A549 (cell line): ENCODE measurements at places on chromosomes 1 and 21. TPM values are rescaled to one million over a fixed set of nuclear protein-coding genes. Genes with fewer than 3 reads are reported as not detected.

- no peak for DNase-seq
Observed at GRCh38 chr1:214402613-214403083, 121.7 kb downstream of the SMYD2 start.

The DYNLT4 gene
- polyA plus RNA-seq: 0.12 to 0.18 TPM in 2 of 3 replicates, not detected in the other

The BACE2 gene
- 15.2 to 17.1 TPM (median 16.2 TPM) in 3 replicates for polyA plus RNA-seq

DNA sequence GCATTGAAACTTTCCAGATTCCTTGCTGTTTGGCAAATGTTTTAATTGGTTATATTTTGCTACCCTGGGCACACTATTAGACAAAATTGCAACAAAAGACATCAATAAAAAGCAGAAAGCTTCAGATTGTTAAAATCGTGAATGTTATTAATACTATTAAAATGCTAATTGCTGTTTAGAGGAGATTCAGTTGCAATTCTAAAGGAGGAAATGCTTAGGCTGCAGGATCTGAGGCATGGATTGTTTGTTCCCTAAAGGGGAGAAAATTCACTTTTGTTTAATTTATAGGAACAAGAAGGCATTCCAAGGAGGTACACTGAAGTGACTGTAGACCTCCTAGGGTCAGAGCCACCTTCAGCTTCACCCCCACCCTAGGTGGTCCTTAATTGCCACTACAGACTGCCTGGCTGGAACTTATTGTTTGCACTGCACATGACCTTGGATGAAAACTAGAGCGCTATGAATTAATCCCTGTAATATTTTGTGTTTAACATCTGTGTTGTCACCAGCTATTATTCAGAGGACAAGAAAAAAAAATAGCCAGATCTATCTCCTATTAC, 1266.9 kb upstream of the ADGRL2 start:
- DNase-seq: no peak
